Globus pallidus (tissue), 1 donor: ENCODE measurements at places on chromosomes 5 and 9.

DNA sequence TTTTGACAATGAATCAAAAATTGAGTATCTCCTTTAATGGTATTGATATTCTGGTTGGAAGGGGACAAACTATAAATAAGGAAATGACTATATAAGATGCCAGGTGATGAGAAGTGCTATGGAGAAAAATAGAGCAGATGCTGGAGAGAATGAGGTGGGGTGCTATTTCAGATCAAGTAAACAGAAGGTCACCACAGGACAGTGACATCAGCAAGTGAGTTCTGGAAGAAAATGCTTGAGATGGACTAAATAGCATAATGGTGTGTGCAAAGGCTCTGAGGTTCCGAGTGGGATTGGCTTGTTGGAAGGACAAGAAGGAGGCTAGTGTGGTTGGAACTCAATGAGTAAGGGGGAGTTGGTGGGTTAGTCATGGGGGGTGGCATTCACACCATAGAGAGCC, 157.5 kb upstream of the SGCD start:
- DNase-seq: no peak

GRCh38 chr5:158832731-158833130, 267.0 kb downstream of the EBF1 start:
- no peak for DNase-seq

DNA sequence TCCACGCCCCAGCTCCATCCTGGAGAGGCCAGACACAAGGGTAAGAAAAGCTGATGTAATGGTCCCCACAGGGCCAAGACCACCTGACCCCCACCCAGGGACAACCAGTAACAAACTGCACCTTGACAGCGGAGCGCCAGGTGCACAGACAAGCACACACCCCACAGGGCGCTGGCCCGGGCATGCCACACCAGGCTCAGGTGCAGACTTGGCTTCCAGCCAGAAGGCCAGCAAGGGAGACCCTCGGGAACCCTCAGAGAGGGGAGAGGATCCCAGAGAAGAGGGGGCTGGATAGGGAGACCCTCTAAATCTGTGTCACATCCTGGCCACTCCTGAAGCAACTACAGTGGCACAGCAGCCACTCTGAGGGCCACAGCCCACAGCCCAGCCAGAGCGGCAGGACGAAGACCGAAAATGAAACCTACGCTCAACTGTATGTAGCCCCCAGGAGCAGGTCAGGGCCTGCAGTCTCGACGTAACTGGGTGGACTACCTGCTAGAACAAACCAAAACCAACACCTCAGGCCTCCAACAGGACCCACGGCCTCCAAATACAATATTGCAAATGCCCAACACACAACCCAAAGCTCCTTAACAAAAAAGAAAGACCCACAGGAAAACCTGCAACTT, 18.5 kb downstream of the CAMSAP1 start:
- no peak for DNase-seq

- no peak for DNase-seq
These were observed 95.0 kb downstream of the MRPS27 start for GRCh38 chr5:72224946-72225463.

GRCh38 chr5:6850106-6850432, 136.8 kb downstream of the TENT4A start:
- DNase-seq: no peak

DNA sequence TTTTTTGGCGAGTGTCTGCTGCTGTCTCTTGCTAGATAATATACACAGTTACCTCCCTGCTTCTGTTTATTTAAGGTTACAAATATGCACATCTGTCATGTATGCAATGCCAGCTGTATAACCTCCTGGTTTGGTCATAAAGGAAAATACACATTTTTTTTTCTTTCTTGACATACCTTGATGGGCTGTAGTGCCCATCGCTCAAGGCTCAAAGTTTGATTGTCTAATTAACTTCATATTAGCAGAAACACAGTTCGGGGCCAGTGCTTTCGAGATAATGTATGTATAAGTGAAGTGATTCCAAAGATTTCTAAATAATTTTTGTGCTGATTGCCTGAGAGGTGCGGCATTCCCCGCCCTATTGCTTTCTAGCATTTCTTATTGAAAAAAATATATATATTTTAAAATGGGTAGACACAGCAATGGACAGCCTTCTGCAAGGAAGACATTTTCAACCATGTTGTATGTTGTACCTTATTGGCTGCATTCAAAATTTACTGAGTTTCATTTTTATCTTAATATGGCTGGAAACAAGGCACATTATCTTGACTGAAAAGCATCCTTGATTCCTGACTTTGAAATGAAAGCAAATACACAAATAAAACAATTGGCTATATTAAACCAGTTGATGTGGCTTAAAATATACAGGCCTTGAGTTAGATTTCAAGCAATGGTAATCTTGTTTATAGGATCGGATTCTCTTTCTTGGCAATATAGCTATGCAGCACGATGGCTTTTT, 206.2 kb downstream of the MEF2C start:
- DNase-seq: peak; percentile 44

DNA sequence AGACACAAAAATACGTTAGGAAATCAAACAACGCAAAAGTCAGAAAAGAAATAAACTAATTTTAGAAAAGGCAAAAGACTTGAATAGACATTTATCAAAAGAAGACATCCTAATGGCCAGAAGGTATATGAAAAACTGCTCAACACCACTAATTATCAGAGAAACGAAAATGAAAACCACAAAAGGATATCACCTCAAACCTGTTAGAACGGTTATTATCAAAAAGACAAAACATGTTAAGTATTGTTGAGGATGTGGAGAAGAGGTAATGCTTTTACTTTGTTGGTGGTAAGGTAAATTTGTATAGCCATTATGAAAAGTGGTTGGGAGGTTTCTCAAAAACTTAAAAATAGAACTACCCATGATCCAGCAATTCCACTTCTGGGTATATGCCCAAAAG, 230.0 kb upstream of the RGMB start:
- DNase-seq: no peak

DNA sequence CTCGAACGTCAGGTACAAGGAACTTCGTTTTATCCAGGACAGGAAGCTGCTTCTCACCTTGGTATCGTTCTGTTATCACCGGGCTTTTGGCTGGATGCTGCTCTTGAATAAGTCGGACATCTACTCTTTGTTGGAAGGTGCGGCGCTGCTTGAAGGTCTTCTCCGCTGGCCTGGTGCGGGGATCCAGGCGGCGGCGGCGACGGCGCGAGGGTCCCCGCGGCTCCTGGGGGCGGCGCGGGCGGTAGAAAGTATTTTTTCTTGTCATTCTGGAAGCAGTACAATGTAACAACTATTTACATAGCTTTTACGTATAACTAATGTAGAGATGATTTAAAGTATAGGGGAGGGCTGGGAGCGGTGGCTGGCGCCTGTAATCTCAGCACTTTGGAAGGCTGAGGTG, 52.3 kb downstream of the ACER2 start:
- DNase-seq: no peak

GRCh38 chr5:124583469-124584350, 162.7 kb downstream of the ZNF608 start:
- DNase-seq: no peak

- no peak for DNase-seq
These were observed 181.7 kb upstream of the S1PR3 start for GRCh38 chr9:88809355-88810161.

GRCh38 chr5:113474100-113474728, 14.0 kb downstream of the MCC start:
- no peak for DNase-seq

DNA sequence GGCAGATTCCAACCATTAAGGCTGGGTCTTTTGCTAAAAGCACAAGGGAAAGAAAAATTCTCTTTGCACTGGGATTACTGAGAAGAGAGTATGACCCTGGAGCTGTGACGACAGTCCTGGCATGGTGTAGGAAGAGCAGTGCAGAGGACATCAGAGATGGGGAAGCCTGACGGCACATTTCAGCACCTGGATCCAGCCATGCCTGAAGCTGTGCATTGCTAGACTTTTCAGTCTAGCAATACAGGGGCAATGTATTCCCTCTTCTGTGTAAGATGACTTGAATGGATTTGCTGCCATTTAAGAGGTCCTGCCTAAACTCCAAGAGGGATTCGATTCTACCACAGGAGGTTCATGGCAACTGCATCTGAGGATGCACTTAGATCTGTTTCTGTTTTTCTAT, 12.3 kb upstream of the MRNIP start:
- no peak for DNase-seq

- no peak for DNase-seq
These were observed 5.8 kb downstream of the GRM6 start for GRCh38 chr5:178989311-178989710.

DNA sequence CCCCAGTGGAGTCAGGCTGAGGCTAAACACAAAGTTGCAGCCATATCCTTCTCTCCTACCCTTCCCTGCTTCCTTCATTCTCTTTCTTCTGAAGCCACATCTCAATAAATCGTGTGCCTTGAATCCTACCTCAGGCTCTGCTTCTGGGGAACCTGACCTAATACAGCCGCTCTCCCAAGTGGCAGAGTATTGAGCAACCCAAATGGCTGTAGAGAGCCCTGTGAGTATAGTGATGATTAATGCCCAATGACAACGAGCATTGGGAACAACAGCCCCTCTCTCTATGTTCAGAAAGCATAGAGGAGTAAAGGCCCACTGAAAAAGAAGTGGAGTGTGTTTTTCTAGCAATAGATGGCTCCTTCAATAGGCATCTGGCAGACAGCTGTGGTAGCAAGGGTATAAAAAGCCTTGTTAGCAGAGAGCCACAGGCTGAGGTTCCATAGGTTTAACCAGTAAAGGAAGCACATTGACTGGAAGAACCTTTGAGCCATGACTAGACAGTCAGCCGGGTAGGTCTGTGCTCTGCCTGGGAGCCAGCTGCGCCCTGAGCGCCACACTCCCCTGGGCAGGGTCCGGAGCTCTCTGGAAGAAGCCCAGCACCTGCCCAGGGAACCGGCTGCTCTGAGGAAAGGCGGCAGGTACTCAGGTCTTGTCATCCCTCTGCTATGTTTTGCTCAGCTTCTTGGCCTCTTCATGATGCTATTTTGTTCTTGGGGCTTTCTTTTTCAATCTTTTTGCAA, 22.6 kb upstream of the HSPA9 start:
- DNase-seq: no peak

DNA sequence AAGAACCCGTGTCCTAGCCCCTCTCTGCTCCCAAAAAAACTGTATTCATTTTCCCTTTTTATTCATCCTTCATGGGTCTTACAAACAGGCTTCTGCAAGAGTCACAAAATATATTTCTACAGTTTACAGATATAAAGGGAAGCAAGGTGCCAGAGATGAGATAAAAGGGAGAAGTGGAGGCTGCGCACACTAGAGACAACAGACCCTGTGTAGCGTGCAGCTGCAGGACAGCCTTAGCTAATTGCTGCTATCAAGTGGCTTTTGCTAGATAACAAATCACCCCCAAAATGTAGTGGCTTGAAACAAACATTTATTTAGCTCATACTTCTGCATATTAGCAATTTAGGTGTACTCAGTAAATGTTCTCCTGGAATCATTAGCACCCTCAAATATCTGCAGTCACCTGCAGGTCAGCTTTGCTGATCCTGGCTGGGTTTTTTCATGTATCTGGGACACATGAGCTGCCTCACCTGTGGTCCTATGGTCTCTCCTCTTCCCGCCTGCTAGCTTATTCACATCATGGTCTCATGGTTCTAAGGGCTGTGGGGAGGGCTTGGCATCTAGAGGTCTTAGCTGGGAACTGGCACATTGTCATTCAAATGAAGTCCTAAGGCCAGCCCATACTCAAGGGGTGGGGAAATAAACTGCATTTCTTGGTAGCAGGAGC, 29.4 kb downstream of the ARHGEF37 start:
- no peak for DNase-seq

DNA sequence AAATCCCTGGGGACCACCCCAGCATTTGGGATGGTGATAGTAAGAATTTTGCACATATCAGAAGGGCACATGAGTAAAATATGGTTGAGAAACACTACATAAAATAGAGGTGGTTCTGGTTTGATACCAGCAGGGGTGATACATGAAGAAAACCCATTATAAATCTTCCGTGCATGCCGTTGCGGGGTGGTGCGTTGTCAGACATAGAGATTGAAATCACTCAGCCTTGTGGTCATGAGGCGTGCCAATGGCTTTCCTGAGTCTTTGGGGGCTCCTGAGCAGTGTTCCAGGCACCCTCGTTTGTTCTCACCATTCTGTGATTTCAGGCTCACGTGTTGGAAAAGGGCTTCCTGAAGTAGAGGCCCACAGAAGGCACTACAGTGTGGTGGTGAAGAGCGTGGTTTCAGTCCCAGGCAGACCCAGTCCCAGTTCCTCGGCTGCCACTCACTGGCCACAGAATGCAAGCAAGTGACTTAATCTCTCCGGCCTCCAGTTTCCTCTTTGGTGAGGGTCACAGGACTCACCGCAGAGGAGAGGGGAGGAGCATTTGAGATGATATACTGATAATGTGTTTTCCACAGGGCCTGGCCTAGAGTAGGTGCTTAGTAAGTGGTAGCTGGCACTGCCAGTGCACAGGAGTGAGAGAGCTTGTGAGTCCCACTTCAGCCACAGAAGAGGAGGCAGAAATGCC, 20.5 kb upstream of the GLRX start:
- DNase-seq: peak; percentile 63

DNA sequence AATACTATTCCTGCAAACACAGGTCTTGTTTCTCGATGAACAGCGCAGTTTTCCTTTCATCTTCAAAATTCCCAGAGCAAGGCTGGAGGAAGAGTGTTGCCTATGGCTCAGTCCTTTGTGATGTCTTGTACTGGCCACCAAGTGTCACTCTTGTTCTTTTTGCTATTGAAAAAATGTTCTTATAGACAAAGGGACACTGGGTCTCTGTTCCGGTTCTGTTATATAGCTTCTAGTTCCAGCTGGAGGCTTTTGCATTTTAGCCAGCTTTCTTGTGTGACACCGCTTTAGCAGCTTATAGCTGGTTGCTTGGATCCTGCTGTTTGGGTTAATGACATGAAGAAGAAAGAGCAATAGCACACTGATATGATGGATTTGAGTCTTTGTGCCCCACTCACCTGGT, 343.7 kb upstream of the KCNN2 start:
- peak; percentile 39 for DNase-seq

- DNase-seq: no peak
These were observed 35.5 kb upstream of the CDKN2B start for GRCh38 chr9:22044583-22044982.

DNA sequence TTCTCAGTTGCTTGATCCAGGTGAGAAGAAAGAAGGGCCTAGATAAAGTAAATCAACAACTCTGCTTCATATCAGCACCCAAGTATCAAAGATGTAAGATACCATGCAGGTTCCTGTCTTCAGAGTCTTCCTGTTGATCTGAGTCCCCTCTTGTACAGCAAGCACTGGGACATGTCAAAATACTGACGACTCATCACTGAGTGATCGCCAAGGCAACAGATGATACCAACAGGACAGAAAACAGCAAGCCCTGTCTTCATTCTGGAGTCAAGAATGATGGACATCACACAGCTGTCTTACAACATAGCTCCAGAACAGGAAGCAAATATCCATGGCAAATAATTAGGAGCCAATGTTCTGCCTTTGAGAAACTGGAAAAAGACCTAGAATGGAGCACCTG, 83.7 kb downstream of the TARS1 start:
- no peak for DNase-seq
